ENCODE measurements at places on chromosomes 4 and X. TPM values are rescaled to one million over a fixed set of nuclear protein-coding genes. Genes with fewer than 3 reads are reported as not detected.

CXorf49 gene
- not detected for total RNA-seq

FGA gene
- 0.14 TPM for total RNA-seq

PNMA5 gene
- not detected for total RNA-seq

IL13RA1 gene
- 50.2 TPM for total RNA-seq

DNA sequence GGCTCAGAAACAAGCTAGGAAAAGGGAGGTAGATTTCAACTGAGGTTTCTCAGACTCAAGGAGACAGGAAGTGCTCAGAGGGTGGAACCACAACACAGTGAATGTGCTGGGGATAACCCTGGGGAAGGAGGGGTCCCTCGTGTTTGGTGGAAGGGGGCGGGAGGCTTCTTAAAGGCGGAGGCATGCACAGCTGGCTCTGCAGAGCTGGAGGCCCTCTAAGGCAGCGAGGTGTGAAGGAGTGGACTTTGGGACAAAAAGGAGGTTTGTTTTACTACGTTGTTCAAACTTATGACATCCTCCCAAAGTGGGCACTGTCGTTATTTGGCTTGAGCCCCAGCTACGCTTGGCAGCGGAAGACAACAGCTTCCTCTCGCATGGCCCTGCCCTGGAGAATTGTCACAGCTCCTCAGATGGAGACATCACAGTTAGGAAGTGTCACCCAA is 21.7 kb upstream of the MTM1 start:
- peak; percentile 23 for DNase-seq

GRCh38 chrX:107721318-107721717 is 54.3 kb downstream of the TSC22D3 start:
- no peak for DNase-seq

GRCh38 chr4:134216411-134216810 is 14.8 kb upstream of the PABPC4L start:
- no peak for DNase-seq

DNA sequence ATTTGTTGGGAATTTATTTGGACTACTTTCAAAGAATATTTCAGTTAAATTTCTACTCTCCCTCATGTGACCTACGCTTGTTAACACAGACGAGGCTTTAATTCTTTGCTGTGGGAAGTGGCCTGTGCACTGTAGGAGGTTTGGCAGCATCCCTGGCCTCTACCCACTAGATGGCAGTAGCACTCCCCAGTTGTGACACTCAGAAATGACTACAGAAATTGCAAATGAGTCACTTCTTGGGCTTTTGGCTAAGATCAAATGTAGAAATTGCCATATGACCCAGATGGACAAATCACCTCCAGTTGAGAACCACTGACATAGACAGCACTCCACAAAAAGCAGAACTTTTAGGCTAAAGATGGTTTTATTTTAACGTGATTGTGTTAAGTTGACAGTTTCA is 22.1 kb downstream of the PIR start:
- DNase-seq, result peak; percentile 68

DNA sequence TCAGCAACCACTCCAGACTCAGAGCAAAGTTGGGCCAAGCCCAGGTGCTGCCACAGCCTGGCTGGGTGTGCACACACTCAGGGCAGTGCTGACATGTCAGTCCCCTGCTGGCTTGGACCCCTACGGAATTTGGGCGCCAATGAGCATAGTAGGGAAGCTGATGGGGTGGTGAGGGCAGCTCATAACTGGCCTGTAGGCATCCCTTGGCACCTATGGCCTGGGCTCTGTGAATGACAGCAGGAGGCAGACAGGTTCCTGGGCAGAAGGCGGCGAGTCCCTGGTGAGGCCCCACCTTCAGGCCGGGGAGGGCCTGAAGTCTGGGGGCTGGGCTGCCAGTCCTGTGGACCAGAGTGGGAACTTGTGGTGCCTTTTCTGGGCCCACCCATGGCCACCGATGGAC is 15.9 kb upstream of the TMEM185A start:
- DNase-seq, result no peak

GRCh38 chrX:101745046-101745445 is 85.4 kb upstream of the ARMCX2 start:
- no peak for DNase-seq

GRCh38 chr4:81712714-81713113 is 241.0 kb upstream of the RASGEF1B start:
- DNase-seq, result no peak

DNA sequence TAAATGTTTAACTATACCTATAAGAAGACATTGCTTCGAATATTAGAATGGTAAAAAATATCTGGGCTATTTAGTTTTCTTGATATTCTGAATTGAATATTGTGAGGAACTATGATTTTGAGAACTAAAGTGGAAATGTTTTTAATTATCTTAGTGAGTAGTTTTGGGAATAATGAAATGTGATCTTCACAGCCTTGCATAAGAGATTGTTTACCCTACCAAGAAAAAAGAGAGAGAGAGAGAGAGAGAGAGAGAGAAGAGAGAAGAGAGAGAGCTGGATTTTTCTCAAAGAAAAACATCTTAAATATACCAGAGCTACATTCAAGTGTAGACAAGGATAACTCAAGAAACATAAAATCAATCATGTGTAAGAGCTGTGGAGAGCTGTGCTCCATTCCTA is 148.7 kb upstream of the MAD2L1 start:
- DNase-seq, result no peak

- no peak for DNase-seq
These were observed 61.0 kb upstream of the FRAS1 start for GRCh38 chr4:77996076-77996475.

- DNase-seq, result no peak
These were observed 23.0 kb upstream of the CCNA2 start for GRCh38 chr4:121846662-121847061.

DNA sequence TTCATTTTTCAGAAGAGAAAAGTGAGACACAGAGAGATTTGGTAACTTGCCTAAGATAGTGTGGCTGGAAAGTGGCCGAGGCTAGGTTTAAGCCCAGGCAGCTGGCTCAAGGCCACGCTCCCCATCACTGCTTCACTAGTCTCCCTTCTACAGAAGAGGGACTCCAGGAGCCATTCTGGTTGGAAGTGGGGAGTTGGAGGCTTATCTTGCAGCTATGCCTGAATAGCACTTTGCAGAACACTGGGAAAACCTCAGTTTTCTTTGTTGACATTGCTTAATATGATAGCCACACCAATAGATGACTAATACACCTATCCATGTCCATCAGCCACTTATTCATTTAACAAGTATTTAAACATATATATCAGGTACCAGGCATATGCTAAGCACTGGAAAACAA is 18.5 kb downstream of the LRRC66 start:
- no peak for DNase-seq

- peak; percentile 13 for DNase-seq
These were observed 30.0 kb downstream of the ANXA3 start for GRCh38 chr4:78581618-78582017.

GRCh38 chr4:10456260-10456594 is 999 bp downstream of the ZNF518B start:
- DNase-seq, result no peak

- DNase-seq, result no peak
These were observed 516.4 kb upstream of the GRIA3 start for GRCh38 chrX:122667667-122668066.

All from adrenal gland (tissue), 19 donors.